Urothelium cell line (cell line): ENCODE measurements at places on chromosomes 5 and 9.

GRCh38 chr5:54704333-54704732 lies 186.8 kb downstream of the SNX18 start:
- DNase-seq = no peak

DNA sequence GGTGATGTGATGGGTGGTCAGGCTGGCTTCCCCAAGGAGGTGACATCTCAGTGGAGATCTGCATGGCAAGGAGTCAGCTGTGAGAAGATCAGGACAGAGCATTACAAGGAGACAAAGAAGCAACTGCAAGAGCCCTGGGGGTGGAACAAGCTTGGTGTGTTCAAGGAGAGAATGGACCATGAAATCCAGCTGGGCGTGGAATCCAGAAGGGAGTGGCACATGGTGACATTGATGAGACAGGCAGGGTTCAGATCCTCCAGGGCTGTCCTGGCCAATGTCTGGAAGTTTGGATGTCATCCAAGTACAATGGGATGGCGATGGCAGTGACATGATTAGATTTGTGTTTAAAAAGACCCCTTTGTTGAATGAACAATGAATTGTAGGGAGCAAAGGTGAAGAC lies 175.6 kb downstream of the MACROH2A1 start:
- no peak for DNase-seq

- no peak for DNase-seq
Measured at GRCh38 chr5:155886311-155887031, 440.5 kb upstream of the SGCD start.

DNA sequence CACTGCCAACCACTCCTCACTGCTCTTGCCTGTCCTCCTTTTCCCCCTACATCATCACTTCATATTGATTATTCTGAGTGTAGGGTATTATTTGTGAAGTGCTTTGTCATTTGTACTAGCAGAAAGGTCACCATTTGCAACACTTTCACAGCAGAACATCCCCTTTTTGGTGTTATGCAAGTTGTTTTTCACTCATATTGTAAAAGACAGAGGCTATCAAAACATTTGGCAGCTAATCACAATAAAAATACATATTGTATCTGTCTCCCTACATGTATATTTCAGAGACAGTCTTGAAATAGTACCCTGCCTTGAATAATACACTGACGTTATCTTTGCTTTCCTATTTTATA lies 82.3 kb downstream of the ANXA1 start:
- no peak for DNase-seq

DNA sequence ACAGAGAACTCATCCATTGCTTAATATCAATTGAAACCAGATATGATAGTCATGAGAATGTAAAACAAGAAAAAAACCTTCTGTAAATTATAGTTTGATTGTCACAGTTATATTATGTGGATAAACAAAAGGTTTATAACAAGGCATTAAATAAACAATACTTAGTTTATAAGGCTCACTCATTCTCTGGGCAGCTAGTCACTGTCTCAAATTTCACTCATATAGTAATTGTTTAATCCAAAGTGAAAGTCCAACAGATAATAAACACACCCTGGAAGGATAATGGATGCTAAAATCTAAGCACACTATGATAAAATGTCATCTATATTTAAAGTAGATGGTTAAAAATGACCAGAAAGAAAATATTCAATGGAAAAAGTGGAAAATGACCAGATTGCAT lies 30.8 kb upstream of the SLC12A2 start:
- no peak for DNase-seq

DNA sequence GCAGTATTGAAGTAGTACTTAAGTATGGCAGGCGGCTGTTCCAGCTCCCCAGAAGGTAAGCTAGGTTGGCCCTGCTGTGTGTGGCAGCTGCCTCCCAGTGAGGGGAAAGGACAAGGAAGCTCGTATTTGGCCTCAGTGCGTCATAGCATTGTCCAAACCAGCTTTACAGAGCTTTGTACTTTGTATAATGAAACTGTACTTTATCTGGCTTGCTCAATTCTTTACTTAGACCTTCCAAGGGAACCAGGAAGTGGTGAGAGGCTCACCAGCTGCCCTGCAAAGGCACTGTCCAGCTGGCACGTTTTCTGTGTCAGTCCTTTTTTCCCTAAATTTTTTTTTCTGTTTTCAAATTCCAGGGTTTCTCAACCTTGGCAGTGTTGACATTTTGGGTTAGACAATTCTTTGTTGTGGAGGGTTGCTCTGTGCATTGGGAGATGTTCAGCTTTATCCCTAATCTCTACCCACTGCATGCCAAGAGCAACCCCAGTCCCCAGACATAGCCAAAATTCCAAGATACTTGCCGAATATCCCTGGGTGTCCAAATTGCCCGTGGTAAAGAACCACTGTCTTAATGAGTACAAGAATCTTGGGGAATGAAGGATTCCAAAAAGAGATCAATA lies 474.5 kb downstream of the LRRC70 start:
- DNase-seq = no peak

DNA sequence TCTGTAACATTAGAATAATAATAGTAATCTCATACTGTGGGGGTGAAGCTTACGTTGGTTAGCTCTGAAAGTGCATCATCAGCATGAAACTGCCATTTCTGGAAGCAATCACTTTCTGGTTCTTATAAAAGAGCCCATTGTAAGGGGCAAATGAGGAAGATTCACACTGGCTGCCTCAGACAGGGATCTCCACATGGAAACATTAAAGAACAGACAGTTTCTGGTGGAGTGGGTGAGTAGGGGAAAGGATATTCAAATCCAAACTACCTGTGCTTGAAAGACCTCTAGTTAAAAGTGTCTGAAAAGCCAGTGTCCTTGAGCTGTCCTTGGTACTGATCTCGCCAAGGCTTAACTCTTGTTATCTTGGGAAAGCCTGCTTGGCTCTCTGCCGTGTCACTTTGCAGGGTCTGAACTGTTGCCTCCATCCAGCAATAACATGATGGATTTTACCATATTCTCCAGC lies 19.1 kb upstream of the SLC31A2 start:
- peak; percentile 24 for DNase-seq

GRCh38 chr9:93194221-93194625 lies 10.3 kb downstream of the WNK2 start:
- no peak for DNase-seq

DNA sequence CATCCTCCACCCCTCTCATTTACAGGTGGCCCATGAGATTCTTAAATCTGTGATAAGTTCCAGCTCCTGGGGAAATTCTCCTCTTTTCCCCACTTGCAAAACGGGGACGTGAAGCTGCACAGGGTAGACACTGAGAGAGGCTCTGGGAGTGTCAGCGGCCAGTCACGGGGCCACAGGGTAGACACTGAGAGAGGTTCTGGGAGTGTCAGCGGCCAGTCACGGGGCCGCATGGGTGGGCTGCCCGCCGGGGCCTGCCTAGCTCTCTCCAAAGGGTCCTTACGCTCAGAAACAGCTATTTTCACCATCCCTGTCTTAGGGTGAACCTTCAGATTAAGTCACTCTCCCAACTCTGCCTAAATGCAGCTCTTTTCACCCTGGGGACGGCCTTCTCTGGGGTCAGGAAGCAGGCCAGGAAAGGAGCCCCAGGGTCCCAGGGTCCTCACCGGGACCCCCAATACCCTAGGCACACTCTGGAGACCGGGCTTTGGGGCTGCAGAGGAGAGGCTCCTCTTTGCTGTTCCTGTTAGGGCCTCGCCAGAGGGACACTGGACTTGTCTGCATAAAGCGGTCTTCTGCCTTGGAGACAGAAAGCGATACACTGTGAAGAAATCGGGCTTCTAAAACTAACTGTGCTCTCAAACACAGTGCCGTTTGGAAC lies 1.5 kb downstream of the FAM78A start:
- no peak for DNase-seq

DNA sequence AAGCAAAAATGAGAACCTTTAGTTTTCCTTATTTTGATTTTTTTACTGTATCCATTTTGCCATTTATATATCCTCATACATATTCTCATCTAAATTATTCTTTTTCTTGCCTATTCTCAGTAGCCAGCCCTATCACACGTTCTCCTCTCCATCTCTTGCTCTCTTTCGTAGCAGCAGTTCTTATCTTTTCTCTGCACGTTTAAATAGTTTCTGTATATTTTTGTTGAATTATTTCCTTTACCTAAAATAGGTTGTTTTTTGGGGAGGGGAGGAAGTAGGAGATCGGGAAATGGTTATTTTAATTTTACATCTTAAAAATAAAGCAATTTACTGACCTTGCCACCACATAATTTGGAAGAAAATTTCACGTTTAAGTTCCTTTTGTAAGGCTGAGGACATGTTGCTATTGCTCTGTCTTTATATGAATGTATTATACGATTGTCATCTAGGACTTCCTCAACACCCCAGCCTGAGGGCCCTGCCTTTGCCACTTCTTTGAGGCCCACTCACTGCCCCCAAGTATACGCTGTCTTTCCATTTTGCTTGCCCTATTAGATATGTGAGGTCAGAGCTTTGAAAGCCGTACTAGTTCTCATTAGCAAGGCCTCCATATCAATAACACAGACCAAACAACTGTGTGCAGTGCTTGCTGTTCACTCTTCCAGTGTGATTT lies 140.3 kb downstream of the GNAQ start:
- DNase-seq = no peak

GRCh38 chr5:19554524-19554923 lies 433.5 kb downstream of the CDH18 start:
- DNase-seq = no peak

- DNase-seq = no peak
Measured at GRCh38 chr5:126866851-126867636, 90.1 kb downstream of the LMNB1 start.

- DNase-seq = peak; percentile 44
Measured at GRCh38 chr9:130824643-130825350, 10.3 kb upstream of the ABL1 start.

DNA sequence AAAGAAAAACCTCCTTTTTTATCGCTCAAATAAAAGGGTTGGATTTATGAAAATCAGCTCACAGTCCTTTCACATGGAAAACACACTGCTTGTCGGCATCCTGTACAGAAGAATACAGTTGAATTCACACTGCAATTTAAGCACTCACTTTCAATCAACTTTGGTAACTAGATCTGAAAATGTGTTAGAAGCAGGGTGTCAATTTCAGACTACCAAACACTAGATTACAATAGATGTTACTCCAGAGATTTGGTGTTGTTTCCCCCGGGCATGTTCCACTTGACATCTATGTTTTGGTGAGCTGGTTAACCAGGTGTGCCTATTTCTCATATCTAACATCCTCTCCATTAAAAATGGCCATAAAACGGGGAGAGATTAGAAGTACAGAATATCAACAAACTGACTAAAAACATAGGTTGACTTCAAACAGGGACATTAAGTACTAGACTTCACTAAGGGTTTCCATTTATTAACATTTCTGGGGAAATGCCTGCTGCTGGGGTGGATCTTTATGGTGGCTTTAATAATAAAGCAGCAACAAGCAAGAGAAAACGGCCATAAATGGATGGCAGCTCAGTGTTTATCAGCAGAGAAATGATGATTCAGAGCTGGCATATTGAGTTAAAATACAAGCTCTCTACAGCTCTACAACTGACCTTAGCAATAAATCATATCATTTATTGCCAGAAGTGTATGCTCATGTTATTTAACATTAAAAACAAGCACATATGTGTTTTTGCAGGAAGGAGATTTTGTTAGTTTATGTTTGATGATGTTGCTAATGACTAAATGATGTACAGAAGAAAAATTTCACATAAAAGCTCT lies 158.8 kb downstream of the SLF1 start:
- DNase-seq = no peak

DNA sequence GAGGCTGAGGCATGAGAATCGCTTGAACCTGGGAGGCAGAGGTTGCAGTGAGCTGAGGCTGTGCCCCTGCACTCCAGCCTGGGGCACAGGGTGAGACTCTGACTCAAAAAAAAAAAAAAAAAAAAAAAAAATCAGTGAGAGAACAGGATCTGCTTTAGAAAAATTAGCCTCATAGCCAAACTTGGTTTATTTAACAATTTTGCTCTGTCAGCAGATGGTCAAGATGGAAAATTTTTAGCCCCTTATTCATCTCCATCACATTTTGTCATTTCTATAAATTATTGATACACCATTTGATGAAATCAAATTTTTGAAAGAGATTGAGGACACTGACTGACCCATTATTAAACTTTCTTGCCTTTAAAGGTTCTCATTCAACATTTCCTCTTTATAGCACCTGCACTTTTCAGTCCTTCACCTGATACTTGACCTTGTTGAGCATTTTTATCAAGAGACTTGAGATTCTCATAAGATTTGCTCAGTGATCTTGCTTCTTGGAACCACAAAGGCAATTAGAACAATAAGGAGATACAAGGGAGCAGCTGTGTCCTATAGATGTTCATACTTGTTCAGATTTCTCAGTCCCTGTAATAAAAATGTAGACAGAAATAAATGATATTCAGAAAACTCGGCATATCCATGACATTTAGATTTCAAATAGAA lies 38.1 kb downstream of the LRRC70 start:
- no peak for DNase-seq

- DNase-seq = peak; percentile 69
Measured at GRCh38 chr5:74762599-74762998, 4.3 kb downstream of the GFM2 start.

DNA sequence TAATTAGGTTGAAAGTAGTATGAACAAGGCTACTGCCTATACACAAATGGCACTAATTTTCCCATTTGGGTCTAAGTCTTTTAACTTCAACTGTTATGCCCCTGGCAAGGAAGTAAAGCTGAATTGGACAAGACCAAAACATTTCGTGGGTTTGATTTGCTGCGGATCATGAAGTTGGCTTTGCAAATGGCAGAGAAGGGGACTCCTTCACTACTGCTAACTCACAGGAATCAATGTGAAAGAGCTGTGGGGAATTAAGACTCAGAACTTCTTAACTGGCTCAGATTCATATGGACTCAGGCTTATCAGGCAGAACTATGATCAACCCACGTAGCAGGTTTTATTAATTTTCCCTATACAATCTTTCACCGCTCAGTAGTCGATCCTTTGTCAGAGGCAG lies 73.8 kb upstream of the IFNE start:
- no peak for DNase-seq

- peak; percentile 27 for DNase-seq
Measured at GRCh38 chr9:104780796-104781395, 17.0 kb downstream of the NIPSNAP3B start.

DNA sequence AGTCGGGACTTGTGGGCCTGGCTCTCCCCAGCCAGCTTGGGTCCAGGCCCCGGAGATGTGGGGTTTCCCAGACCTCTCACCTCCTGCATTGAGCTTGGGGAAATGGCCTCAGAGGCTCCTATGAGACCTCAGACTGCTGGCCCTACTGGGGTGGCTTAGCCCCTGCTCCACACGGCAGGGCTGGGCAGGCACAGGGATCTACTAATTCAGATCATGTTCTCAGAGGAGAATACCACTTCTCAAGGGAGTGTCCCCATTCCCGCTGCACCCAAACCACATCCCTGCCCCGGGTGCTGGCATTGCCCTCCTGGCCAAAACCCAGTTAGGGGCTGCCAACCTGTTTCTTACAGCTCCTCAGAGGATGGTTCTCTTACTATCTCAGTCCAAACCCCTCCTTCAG lies 82.1 kb upstream of the LMX1B start:
- DNase-seq = no peak

GRCh38 chr5:107917983-107918382 lies 247.2 kb upstream of the EFNA5 start:
- DNase-seq = no peak
